ENCODE measurements at places on chromosomes 2 and 18. TPM values are rescaled to one million over a fixed set of nuclear protein-coding genes. Genes with fewer than 3 reads are reported as not detected.
A peak's percentile ranks its signal among the peaks of the same experiment; 100 is the strongest.

DNAH7 gene
- total RNA-seq, result 3.4 TPM

ANKRD30B gene
- not detected for total RNA-seq

KANSL1L gene
- 36.1 TPM for total RNA-seq

GRCh38 chr2:119544939-119545475, 758 bp downstream of the CFAP221 start:
- no peak overlapping the region for H3K27ac ChIP-seq
- peak overlapping the region; percentile 38 for H3K4me3 ChIP-seq
- peaks cover 2% of the 10 kb centered on the region for H3K27me3 ChIP-seq
- no peak for DNase-seq
- no peaks in the 10 kb centered on the region for H3K4me1 ChIP-seq
- H3K36me3 ChIP-seq, result no peaks in the 10 kb centered on the region

GRCh38 chr18:79393181-79393634, 2.5 kb upstream of the NFATC1 start:
- peak overlapping the region; percentile 54 for H3K4me3 ChIP-seq
- peak overlapping the region; percentile 68 for H3K27ac ChIP-seq
- no peaks in the 10 kb centered on the region for H3K36me3 ChIP-seq
- H3K27me3 ChIP-seq, result no peaks in the 10 kb centered on the region
- DNase-seq, result no peak

GRCh38 chr2:22934747-22935146, 450.2 kb upstream of the KLHL29 start:
- peaks cover 3% of the 10 kb centered on the region for H3K4me1 ChIP-seq
- H3K27me3 ChIP-seq, result no peaks in the 10 kb centered on the region
- H3K27ac ChIP-seq, result no peak overlapping the region
- H3K4me3 ChIP-seq, result no peak overlapping the region
- no peak for DNase-seq
- H3K36me3 ChIP-seq, result no peaks in the 10 kb centered on the region

GRCh38 chr2:233430081-233430480, 75.8 kb downstream of the DGKD start:
- H3K36me3 ChIP-seq, result no peaks in the 10 kb centered on the region
- no peak overlapping the region for H3K27ac ChIP-seq

GRCh38 chr2:200306931-200307723, 634 bp downstream of the SPATS2L start:
- peak overlapping the region; percentile 97 for H3K27ac ChIP-seq
- H3K4me3 ChIP-seq, result peak overlapping the region; percentile 90
- no peaks in the 10 kb centered on the region for H3K27me3 ChIP-seq
- DNase-seq, result peak; percentile 41

DNA sequence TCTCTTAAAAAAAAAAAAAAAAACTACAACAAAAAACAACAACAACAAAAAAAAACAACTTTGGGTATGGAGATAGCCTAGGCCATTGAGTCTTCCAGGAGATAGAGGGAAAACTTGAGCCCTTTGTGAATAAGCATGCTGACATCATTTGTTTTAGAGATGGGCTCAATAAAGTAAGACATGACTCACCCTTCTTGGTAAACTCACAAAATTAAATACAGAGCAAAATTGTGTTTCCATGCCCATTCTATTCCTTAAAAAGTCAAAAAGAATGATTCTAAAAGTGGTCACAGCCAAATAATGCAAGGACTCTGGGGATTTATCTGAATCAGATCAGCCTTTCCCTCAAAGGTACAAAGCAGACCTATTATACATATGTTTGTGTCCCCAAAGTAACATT, 117.4 kb downstream of the ETAA1 start:
- no peaks in the 10 kb centered on the region for H3K36me3 ChIP-seq
- no peak overlapping the region for H3K4me3 ChIP-seq
- no peaks in the 10 kb centered on the region for H3K27me3 ChIP-seq
- no peaks in the 10 kb centered on the region for H3K4me1 ChIP-seq
- no peak overlapping the region for H3K27ac ChIP-seq
- DNase-seq, result no peak

GRCh38 chr2:75200140-75201096, 1.1 kb upstream of the TACR1 start:
- DNase-seq, result peak; percentile 37
- peak overlapping the region; percentile 18 for H3K4me3 ChIP-seq
- peaks cover 14% of the 10 kb centered on the region for H3K27me3 ChIP-seq
- H3K27ac ChIP-seq, result no peak overlapping the region

DNA sequence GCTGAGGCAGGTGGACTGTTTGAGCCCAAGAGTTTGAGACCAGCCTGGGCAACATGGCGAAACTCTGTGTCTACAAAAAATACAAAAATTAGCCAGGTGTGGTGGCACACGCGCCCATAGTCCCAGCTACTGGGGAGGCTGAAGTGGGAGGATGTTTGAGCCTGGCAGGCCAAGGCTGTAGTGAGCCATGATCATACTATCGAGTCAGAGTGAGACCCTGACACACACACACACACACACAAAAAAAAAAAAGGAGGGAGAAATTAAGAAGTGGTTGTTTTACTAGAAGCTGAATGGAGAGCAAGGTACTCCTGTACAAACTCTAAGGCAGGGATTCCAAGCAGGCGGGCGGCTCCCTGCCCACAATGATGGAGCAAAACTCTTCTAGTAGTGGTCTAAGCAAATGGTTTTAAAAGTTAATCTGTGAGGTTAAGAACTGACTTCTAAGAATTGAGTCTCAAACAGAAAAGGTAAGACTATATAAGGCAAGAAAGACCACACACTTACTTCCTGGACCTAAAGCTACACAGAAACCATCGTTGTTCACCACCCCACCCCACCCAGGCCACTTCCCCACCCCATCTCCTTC, 2.6 kb downstream of the ANKRD44 start:
- no peak for DNase-seq
- H3K27ac ChIP-seq, result no peak overlapping the region
- no peaks in the 10 kb centered on the region for H3K4me1 ChIP-seq
- H3K36me3 ChIP-seq, result no peaks in the 10 kb centered on the region
- H3K27me3 ChIP-seq, result no peaks in the 10 kb centered on the region

DNA sequence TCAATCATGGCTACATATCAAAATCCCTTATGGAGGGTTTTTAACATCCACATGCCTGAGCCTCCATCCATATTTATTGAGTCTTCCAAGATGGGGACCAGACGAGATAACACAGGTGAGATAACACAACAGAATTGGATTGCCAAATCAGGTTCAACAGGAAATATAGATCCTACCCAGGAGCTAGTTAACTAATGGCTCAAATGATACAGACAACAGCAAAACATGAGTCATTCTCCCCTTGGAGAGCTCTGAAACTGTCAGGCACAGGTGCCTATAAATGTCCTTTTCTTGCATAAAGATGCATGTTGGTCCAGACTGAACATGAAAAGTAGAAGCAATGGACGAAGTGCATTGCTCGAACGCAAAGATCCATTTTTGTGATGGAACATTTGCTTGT, 202.2 kb downstream of the CDH20 start:
- H3K27ac ChIP-seq, result no peak overlapping the region
- no peaks in the 10 kb centered on the region for H3K36me3 ChIP-seq
- DNase-seq, result no peak
- H3K27me3 ChIP-seq, result no peaks in the 10 kb centered on the region
- no peak overlapping the region for H3K4me3 ChIP-seq

DNA sequence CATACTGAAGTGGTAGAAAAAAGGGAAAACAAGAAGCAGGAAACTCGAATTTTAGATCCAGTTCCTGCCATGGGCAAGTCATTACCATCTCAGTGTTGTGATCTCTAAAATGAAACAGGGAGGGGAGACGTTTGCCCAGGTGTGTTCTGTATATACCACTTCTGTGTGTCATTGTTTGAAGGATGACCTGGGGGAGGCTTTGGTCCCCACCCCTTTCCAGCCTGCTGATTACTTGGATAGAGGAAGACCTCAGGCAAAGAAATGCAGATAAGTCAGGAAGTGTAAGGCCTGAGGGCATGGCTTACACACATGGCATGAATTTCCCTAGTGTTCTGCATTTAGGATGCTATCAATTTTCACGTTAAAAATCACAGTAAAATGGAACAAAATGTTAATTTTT, 205.2 kb upstream of the CXCR4 start:
- no peaks in the 10 kb centered on the region for H3K36me3 ChIP-seq
- H3K4me1 ChIP-seq, result no peaks in the 10 kb centered on the region
- H3K27me3 ChIP-seq, result no peaks in the 10 kb centered on the region
- H3K4me3 ChIP-seq, result no peak overlapping the region

DNA sequence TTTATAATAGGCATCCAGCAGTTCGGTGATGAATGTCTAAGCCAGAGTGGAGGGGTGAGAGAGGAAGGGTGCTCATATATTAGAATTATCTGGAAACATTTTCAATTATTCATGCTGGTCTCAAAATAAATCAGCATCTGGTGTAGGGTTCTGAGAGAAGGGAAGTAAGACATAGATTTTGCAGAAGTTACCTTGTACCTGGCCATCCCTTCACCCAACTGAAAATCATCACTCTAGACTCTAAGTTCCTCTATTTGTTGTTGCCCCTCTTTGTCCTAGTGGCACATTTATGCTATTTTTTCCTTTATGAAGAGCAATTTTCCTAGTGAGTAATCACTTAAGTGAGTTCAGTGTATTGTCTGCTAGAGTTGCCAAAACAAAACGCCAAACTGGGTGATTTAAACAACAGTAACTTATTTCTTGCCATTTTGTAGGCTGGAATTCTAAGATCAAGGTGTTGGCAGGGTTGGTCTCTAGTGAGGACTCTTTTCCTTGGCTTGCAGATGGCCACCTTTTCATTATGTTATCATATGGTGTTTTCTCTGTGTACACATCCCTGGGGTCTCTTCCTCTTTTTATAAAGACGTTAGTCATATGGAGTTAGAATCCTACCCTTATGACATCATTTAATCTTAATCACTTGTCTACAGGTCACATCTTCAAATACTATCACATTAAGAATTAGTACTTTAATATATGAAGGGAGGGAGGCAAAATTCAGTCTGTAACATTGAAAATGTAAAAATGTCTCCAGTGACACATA, 129.9 kb upstream of the KLHL14 start:
- H3K27me3 ChIP-seq, result no peaks in the 10 kb centered on the region
- no peaks in the 10 kb centered on the region for H3K4me1 ChIP-seq
- no peak overlapping the region for H3K27ac ChIP-seq
- DNase-seq, result no peak
- H3K4me3 ChIP-seq, result no peak overlapping the region

DNA sequence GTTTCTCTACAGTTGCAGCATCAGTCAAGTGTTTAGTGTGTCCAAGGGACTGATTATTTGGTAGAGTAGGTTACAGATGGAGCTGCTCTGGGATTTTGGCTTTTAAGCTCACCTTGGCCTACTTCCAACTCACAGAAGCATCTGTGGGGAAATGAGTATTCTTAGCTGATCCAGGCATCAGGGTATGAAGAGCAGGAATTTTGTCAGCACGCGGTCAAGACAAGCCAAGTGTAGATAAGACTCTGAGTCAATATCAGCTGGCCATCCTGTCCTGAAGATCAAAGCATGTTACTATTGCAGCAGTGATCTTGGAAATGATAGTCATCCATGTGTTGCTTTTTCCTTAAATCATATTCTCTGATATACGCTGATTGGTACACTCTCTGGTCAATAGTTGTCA, 24.4 kb downstream of the SERPINB4 start:
- no peak overlapping the region for H3K27ac ChIP-seq
- no peaks in the 10 kb centered on the region for H3K27me3 ChIP-seq
- no peak overlapping the region for H3K4me3 ChIP-seq
- no peaks in the 10 kb centered on the region for H3K4me1 ChIP-seq
- no peak for DNase-seq
